Large intestine (tissue), 12 donors: ENCODE measurements at places on chromosomes 6 and 20. TPM values are rescaled to one million over a fixed set of nuclear protein-coding genes. Genes with fewer than 3 reads are reported as not detected.
A peak's percentile ranks its signal among the peaks of the same experiment; 100 is the strongest.

Gene APCDD1L
- 0.09 TPM for polyA plus RNA-seq

Gene EPHA7
- polyA plus RNA-seq: 6.5 TPM

Gene TINAG
- polyA plus RNA-seq: 23.7 TPM

Gene BAK1
- 16.3 TPM for polyA plus RNA-seq

Gene TRIM31
- polyA plus RNA-seq: 5.7 TPM

- no peak overlapping the region for H3K27ac ChIP-seq
- no peaks in the 10 kb centered on the region for H3K4me1 ChIP-seq
- H3K27me3 ChIP-seq: no peaks in the 10 kb centered on the region
- DNase-seq: no peak
Observed at GRCh38 chr6:127348028-127348661, 4.7 kb upstream of the ECHDC1 start.

DNA sequence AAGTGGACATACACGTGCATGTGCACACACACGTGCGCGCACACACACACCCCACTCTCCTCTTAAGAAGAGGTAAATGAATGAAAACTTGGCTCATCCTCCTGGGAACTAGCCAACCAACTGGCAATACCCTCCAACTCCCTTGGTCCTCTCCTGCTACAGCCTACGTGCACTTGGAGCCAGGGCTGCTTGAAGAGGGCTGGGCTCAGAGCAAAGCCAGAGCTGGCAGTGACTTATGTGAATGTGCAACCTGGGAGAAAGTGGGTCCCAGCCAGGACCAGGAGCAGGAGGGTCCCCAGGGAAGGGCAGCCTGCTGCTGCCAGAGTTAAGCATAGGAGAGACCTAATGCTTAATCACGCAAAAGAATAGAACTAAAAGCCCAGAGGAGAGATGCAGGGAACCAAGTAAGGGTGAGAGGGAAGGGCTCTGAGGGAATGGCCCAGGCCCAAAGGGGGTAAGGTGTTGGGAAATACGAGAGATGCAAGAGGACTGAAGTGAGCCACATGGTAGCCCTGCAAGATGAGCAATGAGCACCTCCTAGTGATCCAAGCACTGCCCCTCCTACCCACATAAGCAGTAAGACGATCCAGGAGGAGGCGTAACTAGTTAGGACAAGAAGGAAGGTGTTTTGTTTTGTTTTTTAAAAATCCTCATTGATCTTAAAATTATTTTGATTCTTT, 24.7 kb downstream of the TRAF3IP2 start:
- H3K27ac ChIP-seq: no peak overlapping the region
- no peak overlapping the region for H3K4me3 ChIP-seq
- no peaks in the 10 kb centered on the region for H3K27me3 ChIP-seq
- H3K4me1 ChIP-seq: peaks cover 2% of the 10 kb centered on the region
- no peak for DNase-seq

GRCh38 chr20:19962958-19963357, 54.2 kb upstream of the NAA20 start:
- H3K36me3 ChIP-seq: peaks cover 53% of the 10 kb centered on the region
- no peak for DNase-seq
- H3K27ac ChIP-seq: no peak overlapping the region
- H3K4me1 ChIP-seq: peaks cover 28% of the 10 kb centered on the region

GRCh38 chr6:25279748-25280343, 672 bp downstream of the CARMIL1 start:
- H3K27me3 ChIP-seq: no peaks in the 10 kb centered on the region
- H3K27ac ChIP-seq: peak overlapping the region; percentile 85
- no peaks in the 10 kb centered on the region for H3K36me3 ChIP-seq

DNA sequence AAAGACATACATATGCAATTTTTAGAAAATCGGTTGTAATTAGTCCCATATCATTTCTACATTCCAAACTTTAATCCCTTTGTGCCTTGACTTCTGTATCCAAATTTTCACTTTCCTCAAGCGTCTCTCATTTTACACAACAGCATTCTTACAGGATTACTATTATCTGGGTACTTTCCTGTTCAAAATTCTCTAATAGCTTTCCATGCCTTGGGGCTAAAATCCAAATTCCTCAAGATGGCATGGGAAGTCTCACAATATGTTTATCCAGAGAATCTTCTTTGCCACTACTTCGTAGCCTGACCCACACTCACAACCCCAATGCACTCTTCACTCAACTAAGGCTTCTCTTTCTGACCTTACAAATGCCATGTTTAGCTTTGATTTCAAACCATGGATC, 125.0 kb downstream of the TBX18 start:
- H3K4me1 ChIP-seq: no peaks in the 10 kb centered on the region
- no peak for DNase-seq
- no peak overlapping the region for H3K4me3 ChIP-seq
- H3K27me3 ChIP-seq: no peaks in the 10 kb centered on the region

DNA sequence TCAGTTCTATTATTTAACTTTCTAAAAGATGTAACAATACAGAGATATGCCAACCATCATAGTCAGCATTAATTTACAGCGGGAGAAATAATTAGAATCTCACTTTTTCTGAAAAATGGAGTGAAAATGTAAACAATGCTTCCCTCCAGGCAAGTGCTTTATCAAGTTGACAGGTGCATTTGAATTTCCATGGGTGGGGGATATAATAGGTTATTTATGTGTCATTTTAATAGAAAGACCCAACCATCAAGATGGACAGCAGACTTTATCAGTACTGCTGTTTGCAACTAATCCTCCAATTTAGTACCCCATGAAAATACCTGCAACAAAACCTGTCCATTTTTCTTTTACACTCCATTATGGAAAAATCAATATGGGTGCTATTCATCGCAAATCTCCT, 780.1 kb downstream of the TFAP2A start:
- H3K4me1 ChIP-seq: no peaks in the 10 kb centered on the region
- no peak overlapping the region for H3K4me3 ChIP-seq
- H3K27ac ChIP-seq: no peak overlapping the region
- H3K27me3 ChIP-seq: no peaks in the 10 kb centered on the region

GRCh38 chr6:20028143-20028542, 184.1 kb downstream of the MBOAT1 start:
- no peaks in the 10 kb centered on the region for H3K36me3 ChIP-seq
- no peak overlapping the region for H3K27ac ChIP-seq
- H3K4me1 ChIP-seq: no peaks in the 10 kb centered on the region
- no peak overlapping the region for H3K4me3 ChIP-seq
- peaks cover 20% of the 10 kb centered on the region for H3K27me3 ChIP-seq

GRCh38 chr20:62501801-62502495, 26.2 kb upstream of the GATA5 start:
- H3K27ac ChIP-seq: no peak overlapping the region
- H3K4me1 ChIP-seq: peaks cover 3% of the 10 kb centered on the region
- no peak overlapping the region for H3K4me3 ChIP-seq
- peaks cover 10% of the 10 kb centered on the region for H3K27me3 ChIP-seq
- DNase-seq: no peak

GRCh38 chr6:70411542-70412251, 1.6 kb upstream of the FAM135A start:
- H3K4me3 ChIP-seq: no peak overlapping the region
- H3K27ac ChIP-seq: peak overlapping the region; percentile 95
- no peaks in the 10 kb centered on the region for H3K36me3 ChIP-seq
- no peaks in the 10 kb centered on the region for H3K27me3 ChIP-seq

DNA sequence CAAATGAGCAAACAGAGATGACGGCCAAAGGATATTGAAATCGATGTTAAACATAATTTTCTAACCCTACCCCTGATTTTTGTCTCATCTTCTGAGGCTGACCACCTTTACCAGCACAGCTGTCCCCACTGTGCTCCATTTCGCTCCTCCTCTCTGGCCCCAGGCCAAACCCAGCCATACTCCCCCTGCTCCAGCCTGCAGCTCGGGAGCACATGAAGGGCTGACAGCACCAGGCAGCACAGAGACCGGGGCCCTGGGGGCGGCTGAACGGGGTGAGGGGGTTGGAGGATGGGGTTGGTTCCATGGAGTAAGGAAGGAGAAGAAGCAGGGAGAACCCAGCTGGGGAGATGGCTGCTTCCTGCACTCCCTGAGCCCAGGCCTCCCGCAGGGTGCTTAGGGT, 3.2 kb upstream of the NCR2 start:
- no peaks in the 10 kb centered on the region for H3K36me3 ChIP-seq
- no peaks in the 10 kb centered on the region for H3K4me1 ChIP-seq
- no peak overlapping the region for H3K4me3 ChIP-seq
- no peak for DNase-seq

GRCh38 chr20:57500962-57501361, 24.0 kb downstream of the CTCFL start:
- H3K27ac ChIP-seq: no peak overlapping the region
- H3K36me3 ChIP-seq: no peaks in the 10 kb centered on the region
- no peak overlapping the region for H3K4me3 ChIP-seq
- no peak for DNase-seq
- peaks cover 12% of the 10 kb centered on the region for H3K27me3 ChIP-seq
- no peaks in the 10 kb centered on the region for H3K4me1 ChIP-seq

DNA sequence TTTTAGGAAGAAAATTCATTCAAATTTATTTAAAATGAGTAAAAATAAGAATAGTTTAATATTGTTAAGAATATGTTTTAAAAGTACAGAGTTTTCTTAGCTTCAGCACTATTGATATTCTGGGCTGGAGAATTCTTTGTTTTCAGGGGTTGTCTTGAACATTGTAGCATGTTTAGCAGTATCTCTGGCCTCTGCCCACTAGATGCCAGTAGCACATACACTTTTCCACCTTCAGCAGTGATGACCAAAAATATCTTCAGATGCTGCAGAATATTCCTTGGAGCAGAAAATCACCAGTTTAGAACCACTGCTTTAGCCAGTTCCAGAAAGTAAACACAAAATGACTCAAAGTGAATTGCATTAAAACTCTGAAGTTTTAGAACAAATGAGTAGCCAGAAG, 19.4 kb upstream of the SDHAF4 start:
- peaks cover 16% of the 10 kb centered on the region for H3K36me3 ChIP-seq
- no peaks in the 10 kb centered on the region for H3K4me1 ChIP-seq
- H3K27me3 ChIP-seq: no peaks in the 10 kb centered on the region
- no peak overlapping the region for H3K27ac ChIP-seq
- DNase-seq: no peak
- H3K4me3 ChIP-seq: no peak overlapping the region

DNA sequence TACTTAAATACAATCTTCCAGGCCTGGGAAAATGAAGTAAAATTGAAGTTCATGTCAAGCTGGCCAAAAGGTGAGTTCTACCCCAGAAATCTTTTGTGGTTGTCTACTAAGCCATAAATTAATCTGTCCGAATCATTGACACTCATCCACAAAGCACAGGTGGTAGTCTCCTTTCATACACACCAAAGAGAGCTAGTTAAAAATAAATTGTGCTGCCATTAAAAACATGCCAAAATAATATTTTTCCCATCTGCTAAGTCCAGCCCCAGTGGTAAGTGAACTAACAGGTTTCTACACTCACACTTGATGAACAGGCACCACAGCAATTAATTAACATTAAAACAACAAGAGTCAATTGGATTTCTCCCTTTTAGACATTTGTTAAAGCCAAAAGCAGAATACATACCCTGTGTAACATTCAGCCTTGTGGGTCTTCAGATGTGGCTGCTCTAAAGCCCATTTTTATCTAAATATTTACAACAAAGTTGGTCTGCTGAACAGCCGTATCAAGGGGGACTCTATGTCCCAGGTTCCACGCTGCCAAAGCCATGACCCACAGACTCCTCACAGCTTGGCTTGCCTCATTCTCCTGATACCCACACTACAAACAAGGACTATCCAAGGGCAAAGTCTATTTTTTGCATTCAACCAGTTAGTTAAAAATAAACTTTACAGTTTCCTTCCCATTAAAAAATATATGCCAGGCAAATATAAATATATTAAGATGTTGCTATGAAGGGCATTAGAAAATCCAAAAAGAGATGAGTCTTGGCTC, 490.4 kb downstream of the BMP2 start:
- peaks cover 7% of the 10 kb centered on the region for H3K4me1 ChIP-seq
- H3K4me3 ChIP-seq: no peak overlapping the region
- no peaks in the 10 kb centered on the region for H3K36me3 ChIP-seq
- peak; percentile 38 for DNase-seq
- H3K27me3 ChIP-seq: no peaks in the 10 kb centered on the region

DNA sequence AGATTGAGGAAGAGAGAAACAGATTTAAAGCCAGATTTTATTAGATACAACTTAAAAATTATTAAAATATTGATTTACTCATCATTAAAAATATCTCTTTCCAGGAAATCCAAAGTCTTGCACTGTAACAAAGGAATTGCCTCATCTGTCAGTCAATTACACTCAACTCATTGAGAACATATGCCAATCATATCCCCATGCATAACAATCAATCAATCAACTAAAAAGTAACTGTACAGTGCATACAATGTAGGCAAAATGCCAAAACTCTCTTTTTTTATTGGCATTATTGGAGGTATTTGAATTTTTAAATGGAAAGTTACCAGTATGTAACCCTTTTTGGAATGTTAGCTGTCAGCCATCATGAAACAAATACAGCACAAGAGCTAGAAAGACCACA, 45.3 kb upstream of the FAM83B start:
- H3K4me1 ChIP-seq: peaks cover 16% of the 10 kb centered on the region
- no peak overlapping the region for H3K4me3 ChIP-seq
- H3K27me3 ChIP-seq: no peaks in the 10 kb centered on the region
- no peak overlapping the region for H3K27ac ChIP-seq
- DNase-seq: no peak

DNA sequence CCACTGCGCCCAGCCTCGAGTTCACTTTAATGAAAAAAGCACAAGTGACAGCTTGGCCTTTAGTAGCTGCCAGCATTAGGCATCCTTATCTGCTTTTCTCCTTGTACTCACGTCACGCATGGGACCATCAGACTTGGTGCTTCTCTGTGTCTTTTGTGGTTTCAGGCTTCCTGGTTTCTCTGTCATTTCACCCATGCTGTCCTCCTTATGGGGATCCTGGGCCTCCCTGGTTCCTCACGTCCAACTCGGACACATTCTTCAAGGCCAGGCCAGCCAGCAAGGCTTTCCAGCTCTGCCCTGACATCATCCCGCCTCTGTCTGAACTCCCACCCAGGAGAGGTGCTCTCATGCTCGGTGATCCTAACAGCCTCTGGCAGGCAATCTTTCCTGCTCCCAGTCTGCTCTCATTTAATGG, 83.2 kb downstream of the TIAM2 start:
- H3K27ac ChIP-seq: no peak overlapping the region
- no peaks in the 10 kb centered on the region for H3K27me3 ChIP-seq
- no peaks in the 10 kb centered on the region for H3K4me1 ChIP-seq

- H3K4me3 ChIP-seq: no peak overlapping the region
- H3K36me3 ChIP-seq: no peaks in the 10 kb centered on the region
- no peak for DNase-seq
- H3K4me1 ChIP-seq: no peaks in the 10 kb centered on the region
Observed at GRCh38 chr6:98124171-98124570, 710.2 kb upstream of the POU3F2 start.

DNA sequence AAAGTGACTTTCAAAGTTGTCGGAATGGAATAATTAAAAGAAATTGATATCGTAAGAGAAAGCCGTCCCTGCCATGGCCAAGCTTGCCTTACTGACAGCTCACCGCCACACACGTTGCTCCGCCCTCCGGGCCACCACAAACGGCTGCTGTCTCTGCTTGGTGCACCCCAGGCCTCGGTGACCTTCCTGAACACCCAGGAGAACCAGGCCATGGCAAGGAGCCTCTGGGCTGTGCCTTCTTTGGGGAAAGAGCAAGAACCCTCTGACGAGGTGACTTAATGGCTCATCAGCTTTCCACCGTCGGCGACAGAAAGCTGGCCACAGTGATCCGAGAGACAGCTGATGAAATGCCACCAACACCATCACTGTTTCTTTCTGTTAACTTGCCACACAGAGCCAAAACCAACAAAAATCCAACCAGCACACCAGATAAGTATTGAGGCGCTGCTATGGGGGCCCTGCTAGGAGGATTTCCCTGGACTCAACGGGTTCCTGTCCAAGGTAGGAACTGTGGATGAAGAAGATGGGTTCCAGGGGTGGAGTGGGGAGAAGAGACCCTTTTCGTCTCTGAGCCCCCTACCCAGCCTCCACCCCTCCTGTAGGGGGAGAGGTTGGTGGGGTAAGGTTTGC, 61.4 kb downstream of the NPEPL1 start:
- no peaks in the 10 kb centered on the region for H3K4me1 ChIP-seq
- H3K27ac ChIP-seq: no peak overlapping the region
- H3K27me3 ChIP-seq: peaks cover 13% of the 10 kb centered on the region
- H3K36me3 ChIP-seq: no peaks in the 10 kb centered on the region
- H3K4me3 ChIP-seq: no peak overlapping the region
